ENCODE measurements at places on chromosomes 5 and 9. TPM values are rescaled to one million over a fixed set of nuclear protein-coding genes. Genes with fewer than 3 reads are reported as not detected.

- DNase-seq = no peak
Observed at GRCh38 chr5:31935496-31936369, 238.4 kb downstream of the GOLPH3 start.

- DNase-seq = no peak
Observed at GRCh38 chr5:92505925-92506324, 1075.1 kb downstream of the NR2F1-AS1 start.

The HSPA4 gene
- 112 TPM for total RNA-seq

GRCh38 chr5:31346896-31347551 lies 153.5 kb downstream of the CDH6 start:
- DNase-seq = no peak

DNA sequence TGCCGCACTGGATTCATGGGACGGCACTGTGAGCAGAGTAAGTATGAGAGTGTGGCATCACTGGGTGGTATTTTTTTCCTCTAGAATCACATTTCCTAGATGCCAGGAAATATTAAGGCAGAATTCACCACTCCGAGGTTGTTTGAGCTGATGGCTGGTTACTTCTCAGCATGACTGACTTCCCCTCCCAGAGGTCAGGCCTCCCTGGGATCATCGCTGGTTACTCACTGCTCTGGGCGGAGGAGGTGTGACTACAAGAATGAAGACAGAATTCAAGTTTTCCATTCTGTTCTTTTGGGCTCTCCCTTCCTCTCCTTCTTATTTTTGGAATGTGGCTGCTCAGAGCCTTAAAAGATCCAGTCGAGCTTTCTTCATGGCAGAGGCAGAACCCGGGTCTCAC lies 76.6 kb upstream of the PRRC1 start:
- DNase-seq = no peak

DNA sequence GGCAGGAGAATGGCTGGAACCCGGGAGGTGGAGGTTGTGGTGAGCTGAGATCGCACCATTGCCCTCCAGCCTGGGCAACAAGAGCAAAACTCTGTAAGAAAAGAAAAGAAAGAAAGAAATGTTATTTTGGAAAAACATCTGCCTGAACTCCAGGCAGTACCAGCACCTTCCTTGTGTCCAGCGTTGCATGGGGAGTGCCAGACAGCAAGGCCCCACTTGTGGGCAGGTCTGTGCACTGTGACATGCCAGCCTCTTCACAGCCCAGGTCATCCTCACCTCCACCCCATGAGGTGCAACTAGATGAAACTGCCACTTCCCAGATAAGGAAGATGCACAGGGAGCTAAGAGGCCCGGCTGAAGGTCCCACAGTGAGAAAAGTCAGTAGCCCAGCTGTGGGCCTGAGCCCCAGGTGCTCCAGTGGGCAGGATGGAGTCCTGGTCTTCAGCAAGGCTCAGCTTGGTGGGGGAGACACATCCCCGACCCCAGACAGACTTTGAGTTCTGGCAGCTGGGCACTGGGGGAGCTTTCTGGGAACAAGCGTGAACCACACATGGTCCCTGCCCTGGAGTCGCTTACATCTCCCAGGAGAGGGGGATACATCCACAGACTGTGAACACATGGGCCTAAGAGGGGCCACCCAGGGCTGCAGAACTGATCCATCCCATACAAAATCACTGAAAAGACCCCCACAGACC lies 146.9 kb upstream of the IER5L start:
- DNase-seq = no peak

DNA sequence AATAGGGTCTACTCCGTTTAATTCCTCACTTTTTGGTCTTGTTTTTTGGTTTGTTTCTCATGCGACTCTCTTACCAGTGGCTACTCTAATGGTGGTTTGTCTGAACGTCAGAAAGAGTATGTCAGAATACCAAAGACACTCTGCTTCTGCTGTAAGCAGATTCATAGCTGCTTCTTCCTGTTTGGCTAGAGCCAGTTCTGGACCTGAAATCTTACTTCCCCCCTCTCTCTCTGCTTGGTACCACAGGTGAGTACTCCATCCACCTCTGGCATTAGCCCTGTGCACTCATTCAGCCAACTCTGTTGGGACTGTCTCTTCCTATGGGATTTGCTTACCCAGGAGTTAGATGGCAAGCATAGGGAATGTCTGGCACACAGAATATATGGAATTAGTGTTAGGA lies 6.6 kb downstream of the ZCCHC7 start:
- no peak for DNase-seq

Measured in chondrocyte (in vitro differentiated cells).